ENCODE measurements at places on chromosomes 4 and X.

GRCh38 chr4:186851291-186852072 lies 127.8 kb upstream of the FAT1 start:
- DNase-seq: no peak

- DNase-seq: no peak
Observed at GRCh38 chrX:55908661-55909212, 191.2 kb downstream of the RRAGB start.

GRCh38 chr4:40515398-40516293 lies 114.0 kb downstream of the RBM47 start:
- peak; percentile 19 for DNase-seq

- DNase-seq: peak; percentile 5
Observed at GRCh38 chrX:72245461-72246089, 6.7 kb upstream of the ERCC6L start.

- DNase-seq: no peak
Observed at GRCh38 chr4:110020646-110021443, 108.2 kb downstream of the EGF start.

Measured in CD4-positive, alpha-beta T cell treated with Interferon gamma for 1 hour (primary cell).